ENCODE measurements at places on chromosomes 7 and 10.

GRCh38 chr10:101120884-101121653, 10.0 kb upstream of the TLX1 start:
- DNase-seq, result no peak

GRCh38 chr7:151850491-151851124, 26.3 kb downstream of the PRKAG2 start:
- DNase-seq, result no peak

GRCh38 chr10:72637398-72637857, 11.5 kb upstream of the MICU1 start:
- DNase-seq, result peak; percentile 57

GRCh38 chr10:124307591-124307990, 111.1 kb downstream of the OAT start:
- DNase-seq, result no peak

DNA sequence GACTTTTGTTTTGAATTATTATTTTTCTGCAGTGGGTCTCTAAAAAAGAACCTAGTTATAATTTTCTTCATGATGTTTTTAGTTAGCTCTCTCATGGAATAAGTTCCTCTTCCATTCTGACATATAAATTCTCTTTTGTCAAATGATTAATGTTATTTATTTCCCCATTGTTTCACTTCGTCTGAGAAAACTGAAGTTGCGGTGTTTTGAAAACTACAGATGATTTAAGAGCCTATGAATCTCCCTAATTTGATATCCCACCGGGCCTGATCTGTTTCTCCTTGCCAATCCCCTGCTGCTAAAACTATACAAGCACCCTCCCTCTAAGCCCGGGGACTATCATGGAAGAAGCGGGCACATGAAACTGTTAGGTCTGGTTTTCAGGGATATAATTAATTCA, 41.4 kb downstream of the HTR7 start:
- no peak for DNase-seq

GRCh38 chr10:30178356-30178964, 119.1 kb upstream of the JCAD start:
- peak; percentile 95 for DNase-seq

GRCh38 chr7:105178928-105179541, 165.0 kb downstream of the KMT2E start:
- no peak for DNase-seq

GRCh38 chr7:108589199-108589598, 19.5 kb downstream of the DNAJB9 start:
- DNase-seq, result no peak

DNA sequence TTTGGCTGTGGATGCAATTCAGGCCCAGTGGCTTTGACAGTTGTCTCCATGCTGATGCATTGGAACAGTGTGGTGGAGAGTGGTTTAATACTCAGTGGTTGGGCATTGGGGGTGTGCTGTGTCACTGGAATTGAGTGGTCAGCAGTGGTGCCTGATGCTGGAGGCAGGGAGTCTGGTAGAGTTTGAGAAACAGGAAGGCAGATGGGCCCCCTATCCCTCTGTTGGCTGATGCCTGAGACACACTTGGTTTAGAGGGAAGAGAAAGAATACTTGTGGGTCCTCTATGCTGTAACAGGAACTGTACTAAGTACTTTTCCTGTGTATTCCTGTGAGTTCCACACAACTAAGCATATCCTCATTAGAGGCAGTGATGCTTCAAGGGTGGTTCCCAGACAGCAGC, 55.4 kb downstream of the EEPD1 start:
- DNase-seq, result peak; percentile 35

DNA sequence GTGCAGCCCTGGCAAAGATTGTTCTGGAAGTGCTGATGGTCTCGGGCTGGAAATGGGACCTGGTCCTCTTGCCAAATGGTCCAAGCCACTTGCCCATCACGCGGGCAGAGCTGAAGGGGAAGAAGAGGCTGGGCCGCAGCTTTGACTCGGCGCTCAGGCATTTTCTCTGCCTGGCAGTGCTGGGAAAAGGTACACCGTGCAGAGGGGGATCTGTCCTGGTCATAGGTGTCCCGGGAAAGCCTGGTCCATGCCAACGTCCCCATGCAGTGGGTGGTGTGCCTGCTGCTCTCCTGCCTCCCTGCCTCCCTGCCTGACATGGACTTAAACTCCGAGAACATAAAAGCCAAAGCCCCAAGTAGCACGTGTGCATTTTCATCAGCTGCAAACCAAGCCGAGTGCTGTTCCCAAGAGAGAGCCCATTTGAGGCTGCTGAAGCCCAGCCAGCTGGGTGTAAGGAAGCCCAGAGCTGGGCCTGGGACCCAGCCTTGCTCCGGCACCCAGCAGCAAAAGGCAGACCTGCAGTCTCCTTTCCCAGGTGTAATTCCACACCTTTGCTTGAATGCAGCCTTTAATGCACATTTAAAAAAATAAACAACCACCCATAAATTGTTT, 72.7 kb downstream of the TCERG1L start:
- DNase-seq, result no peak

DNA sequence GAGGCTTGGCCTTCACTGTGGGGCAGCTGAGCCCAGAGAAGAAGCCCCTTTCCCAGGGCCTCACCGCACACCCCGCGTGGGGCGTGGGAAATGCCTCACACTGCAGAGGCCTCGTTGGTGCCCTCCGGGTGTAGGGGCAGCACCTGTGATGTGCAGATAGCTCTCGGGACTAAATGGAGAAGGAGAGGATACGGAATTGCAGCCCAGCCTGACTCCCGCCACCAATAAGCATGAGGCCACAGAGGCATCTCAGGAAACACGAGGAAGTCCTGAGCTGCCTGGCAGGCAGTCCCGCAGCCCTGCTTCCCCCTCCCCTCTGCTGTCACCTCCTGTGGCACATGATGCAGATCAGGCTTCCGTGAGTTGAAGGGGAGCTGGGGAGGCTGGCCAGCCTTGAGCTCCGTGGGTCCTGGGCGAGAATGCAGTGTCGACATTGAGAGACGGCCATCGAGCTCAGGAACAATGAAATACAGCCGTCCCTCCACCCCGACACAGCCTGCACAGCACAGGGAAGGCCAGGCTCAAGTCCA, 59.6 kb upstream of the PPP2R2D start:
- DNase-seq, result no peak

DNA sequence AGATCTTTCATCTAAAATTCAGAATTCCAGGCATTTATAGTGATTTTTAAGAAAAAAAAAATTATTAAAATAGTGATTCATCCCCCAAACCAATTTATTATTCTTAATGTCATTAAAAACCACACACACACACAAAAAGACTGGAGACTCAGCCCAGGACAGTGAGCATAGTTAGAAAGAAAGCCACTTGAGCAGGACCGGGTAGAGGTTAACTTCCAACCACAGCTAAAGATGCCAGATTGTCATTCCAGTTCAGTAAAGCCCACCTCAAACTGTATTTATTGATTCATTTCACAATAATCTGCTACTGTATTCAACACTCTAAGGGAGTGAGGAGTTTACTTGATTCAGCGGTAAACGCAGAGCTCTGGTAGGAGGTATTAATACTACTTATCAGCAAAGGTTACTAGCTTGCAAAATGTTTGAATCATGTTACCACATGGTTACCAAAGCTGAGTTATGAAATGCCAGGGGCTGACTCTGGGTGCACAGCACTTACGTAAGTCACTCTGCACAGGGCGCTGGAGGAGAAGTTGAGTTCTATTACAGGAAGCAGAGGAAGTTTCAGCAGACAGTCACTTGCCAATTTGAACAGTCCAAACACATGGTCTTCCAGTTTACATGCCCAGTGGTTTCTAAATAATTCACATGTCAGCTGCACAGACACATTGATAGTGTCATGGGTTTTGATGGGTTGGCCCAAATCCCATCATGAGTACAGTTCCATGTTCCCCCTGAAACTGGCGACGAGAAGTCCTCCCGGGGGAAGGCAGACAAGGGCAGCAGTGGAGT, 64.6 kb downstream of the KLF6 start:
- peak; percentile 72 for DNase-seq

DNA sequence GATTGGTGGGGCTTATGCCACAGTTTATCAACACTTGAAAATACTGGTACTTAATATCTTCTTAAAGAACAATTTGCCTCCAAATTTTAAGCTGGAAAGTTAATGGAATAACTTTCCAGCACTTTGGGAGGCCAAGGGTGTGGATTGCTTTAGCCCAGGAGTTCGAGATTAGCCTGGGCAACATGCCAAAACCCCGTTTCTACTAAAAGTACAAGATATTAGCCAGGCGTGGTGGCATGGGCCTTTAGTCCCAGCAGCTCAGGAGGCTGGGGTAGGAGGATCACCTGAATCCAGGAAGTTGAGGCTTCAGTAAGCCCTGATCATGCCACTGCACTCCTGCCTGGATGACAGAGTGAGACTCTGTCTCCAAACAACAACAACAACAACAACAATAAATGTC, 56.0 kb downstream of the PRF1 start:
- DNase-seq, result no peak

- DNase-seq, result no peak
Observed at GRCh38 chr10:6769704-6770417, 189.8 kb upstream of the PRKCQ start.

Data from fibroblast of skin of right quadriceps (primary cell).